ENCODE measurements at places on chromosomes 12 and 14. TPM values are rescaled to one million over a fixed set of nuclear protein-coding genes. Genes with fewer than 3 reads are reported as not detected.
A peak's percentile ranks its signal among the peaks of the same experiment; 100 is the strongest.

GRCh38 chr12:69714542-69714941, 15.4 kb upstream of the BEST3 start:
- DNase-seq = peak; percentile 15

GRCh38 chr14:18688346-18688745, 87.4 kb downstream of the OR11H12 start:
- no peak for DNase-seq

- DNase-seq = no peak
Measured at GRCh38 chr14:29528889-29529288, 398.8 kb downstream of the PRKD1 start.

- no peak for DNase-seq
Measured at GRCh38 chr14:23861666-23862065, 91.9 kb upstream of the DHRS4 start.

GRCh38 chr12:56299308-56299852, 750 bp downstream of the CS start:
- no peak for DNase-seq

- DNase-seq = no peak
Measured at GRCh38 chr12:79296871-79297270, 393.9 kb downstream of the PAWR start.

DNA sequence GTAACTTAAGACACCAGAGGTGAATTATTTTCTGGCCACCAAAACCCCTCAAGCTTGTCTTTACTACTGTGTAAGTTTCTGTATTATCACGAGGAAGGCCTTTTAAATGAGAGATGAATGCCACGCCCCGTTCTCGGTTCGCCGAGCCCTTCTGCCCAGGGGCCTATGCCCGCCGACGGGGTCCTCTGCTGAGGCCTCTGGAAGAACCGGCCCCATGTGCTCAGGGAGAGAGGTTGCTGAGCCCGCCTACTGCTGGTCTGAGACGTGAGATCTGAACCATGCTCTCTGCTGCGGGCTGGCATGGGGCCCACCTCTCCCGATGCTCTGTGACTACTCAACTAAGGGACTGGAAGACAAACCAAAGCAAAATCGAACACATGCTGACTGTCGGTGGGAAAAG, 21.0 kb downstream of the AMN start:
- DNase-seq = no peak

DNA sequence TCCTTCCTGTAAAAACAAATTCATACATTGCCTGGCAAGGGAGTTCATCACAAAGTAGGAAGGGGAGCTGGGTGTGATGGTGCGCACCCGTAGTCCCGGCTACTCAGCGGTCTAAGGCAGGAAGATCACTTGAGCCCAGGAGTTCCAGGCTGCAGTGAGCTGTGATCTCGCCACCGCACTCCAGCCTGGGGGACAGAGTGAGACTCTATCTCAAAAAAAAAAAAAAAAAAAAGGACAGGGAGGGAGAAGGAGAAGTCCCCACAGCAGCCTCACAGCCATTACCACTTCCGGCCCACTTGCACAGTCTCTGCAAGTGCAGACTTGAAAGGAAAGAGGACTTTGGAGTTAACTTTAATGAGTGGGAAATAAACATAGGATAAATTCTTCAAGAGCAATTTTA, 121.0 kb downstream of the FBXL14 start:
- no peak for DNase-seq

GRCh38 chr12:111093428-111094142, 173.2 kb upstream of the MYL2 start:
- no peak for DNase-seq

- no peak for DNase-seq
Measured at GRCh38 chr12:49375406-49375805, 8.1 kb downstream of the SPATS2 start.

- peak; percentile 8 for DNase-seq
Measured at GRCh38 chr12:63103494-63104131, 47.4 kb downstream of the AVPR1A start.

- no peak for DNase-seq
Measured at GRCh38 chr12:88144546-88145468, 2.7 kb downstream of the TMTC3 start.

GRCh38 chr12:102965281-102966155, 8.0 kb downstream of the ASCL1 start:
- DNase-seq = peak; percentile 61

DNA sequence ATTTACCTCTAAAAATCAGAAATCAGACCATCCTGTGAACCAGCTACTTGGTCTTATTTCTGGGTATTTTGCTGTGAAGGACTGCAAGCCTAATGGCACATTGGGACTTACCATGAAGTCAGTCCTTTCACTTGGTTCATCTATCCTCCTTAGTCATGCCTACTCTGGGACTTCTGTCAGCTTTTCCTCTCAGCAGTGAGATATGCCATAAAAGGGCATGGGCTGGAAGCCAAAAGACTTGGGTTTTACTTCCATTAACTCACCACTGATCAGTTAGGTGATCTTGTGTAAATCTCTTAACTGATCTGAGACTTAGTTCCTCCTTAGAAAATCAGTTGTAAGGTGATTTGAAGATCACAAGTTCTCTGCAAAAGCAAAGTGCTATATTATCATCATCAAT, 116.5 kb downstream of the PAH start:
- DNase-seq = no peak

DNA sequence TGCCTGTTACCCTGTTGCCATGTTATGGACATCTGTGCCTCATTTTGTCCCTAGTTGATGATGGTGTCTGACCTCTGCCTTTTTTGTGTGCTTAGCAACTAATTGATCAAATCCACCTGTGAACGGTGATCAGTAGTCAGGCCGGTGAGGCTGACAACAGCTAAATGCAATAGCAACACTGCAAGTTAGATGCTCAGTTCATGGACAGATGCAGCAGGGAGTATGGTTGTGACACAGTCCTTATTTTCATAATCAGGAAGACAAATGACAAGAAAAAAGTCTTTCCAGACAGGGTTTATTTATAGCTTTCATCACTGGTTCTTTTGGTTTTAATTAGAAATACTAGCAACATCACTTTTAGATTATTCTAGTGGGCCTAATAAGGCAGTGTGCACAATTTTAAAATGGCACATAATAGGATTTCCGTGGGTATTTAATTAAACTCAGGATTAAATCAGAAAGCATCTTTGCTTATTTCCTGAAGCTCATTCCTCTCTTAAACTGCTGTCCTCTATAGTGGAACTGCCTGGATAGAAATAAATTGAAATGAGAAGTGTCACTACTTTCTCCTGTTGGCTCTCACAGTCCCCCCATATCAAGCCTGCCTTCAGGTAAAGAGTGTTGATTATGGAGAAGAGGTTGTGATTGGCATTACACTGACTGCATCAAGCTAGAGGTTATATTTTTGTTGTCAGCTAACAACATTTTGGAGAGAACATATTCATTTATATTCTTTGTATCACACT, 281.1 kb upstream of the NAV3 start:
- no peak for DNase-seq

DNA sequence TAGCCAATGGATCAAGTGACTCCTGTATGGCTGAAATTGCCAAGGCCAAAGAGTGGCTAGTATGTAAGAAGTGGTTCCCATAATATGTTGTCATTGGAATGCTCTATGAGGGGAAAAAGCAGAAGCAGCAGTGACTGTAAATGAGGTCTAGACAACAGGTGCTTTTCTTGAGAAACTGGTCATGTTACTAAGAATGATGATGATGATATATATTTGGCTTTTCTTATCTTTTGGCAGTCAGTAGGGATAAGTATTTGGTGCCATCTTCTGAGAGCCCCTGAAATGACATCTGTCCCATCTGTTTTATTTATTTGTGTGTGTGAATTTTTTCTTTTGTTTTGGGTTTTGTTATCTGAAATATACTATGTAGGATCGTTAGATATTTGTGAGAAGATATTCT, 141.7 kb downstream of the SYT1 start:
- no peak for DNase-seq

- DNase-seq = no peak
Measured at GRCh38 chr12:132307976-132308852, 21.2 kb downstream of the GALNT9 start.

- DNase-seq = no peak
Measured at GRCh38 chr12:1448336-1448735, 146.0 kb downstream of the FBXL14 start.

DNA sequence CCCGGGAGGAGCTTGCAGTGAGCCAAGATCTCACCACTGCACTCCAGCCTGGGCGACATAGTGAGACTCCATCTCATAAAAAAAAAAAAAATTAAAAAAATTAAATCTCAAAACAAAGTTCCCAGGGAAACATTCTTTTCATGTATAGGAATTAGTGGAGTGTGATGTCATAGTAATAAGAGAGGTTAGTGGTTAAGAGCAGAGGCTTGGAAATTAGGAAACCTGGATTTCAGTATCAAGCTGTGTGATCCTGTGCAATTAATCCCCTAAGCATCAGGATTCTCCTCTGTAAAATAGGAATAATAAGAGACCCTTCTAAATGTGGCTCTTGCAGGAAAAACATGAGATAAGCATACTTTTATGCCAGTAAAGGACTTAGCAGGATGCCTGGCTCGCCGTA, 3.1 kb upstream of the TXNRD1 start:
- DNase-seq = no peak

DNA sequence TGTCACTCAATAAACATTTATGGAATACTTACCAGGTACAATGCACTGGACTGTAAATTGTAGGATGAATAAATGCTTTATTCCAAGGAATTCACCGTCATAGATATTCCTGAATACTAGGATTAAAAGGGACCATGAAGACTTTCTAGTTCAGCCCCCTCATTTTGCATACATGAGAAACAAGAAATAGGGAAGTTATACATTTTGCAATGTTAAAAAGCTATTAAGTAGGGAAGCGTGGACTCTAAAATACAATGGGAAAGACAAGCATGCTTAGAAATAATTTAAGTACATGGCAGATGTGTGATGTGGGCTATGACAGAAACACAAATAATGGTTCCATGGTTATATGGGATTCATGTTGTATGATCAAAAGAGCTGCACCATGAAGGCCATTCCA, 89.4 kb upstream of the SYT10 start:
- DNase-seq = no peak

DNA sequence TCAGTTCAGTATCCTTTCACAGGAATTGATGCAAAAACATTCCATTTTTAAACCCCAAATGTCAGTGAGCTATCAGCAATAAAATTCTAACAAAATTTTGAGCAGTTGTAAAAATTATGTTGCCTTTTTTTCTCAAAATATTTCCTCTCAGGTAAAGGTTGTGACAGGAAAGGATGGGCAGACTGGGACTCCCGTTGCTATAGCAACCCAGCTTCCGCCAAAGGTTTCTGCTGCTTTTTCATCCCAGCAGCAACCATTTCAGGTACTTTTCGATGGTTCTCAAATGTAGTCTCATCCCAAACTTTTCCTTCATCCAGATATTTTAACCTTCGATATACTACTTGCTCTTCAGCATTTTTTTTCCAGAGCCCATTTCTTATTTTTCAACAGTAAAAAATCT, 13.6 kb downstream of the EP400 start:
- no peak for DNase-seq

GRCh38 chr14:73753124-73753886, 39.1 kb upstream of the PNMA1 start:
- DNase-seq = peak; percentile 64

DNA sequence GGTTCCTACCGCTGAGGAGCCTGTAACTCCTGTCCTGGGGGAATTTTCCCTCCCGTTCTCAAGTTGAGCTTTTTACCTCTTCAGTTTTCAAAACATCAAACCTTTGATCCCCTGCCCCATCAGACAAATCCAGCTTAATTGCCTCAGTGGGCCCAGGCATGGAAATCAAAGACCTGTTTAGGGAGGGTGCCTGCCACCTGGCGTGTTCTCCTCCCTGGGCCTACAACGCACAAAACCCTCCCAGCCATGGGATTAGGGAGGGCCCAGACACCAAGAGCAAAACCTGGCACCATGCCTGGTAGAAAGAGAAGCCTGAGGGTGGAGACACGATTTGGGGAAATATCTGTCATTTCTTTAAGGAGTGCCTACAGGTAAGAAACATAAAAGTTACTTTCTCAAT, 672.9 kb downstream of the BCL11B start:
- DNase-seq = no peak

DNA sequence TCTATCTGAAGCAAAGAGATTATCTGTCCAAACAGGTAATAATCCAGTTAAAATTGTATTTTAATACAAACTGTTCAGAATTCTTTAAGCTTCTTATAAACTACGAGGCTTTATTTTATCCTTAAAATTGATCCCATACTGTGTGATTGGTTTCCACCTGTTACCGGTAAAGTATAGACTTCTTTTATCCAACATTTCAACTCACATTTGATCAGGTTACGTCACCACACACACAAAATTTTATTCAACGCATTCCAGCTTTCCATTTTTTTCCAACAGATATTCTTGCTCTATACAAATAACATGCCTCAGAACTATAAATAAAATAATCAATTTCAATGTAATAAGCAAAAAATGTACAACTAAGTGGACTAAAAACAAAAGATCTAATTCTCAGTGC, 4.5 kb downstream of the NOVA1 start:
- DNase-seq = no peak

DNA sequence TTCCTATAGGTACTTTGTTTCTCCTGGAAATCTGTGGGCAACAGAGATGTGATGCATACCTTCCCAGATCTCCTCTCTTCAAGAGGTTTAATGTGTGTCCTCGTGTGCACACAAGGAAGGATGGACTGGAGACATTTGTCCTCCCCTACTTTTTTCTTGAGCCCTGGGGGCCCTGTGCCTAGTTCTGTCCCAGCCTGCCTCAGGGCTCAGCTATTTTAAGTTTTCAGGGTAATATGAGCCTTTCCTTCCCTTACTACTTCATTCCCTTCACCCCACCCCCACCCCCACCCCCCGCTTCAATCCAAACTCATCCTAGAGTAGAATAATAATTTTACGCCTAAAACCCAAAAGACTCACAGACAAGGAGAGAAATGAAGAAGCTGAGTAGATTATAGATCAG, 446 bp downstream of the STAC3 start:
- no peak for DNase-seq

- DNase-seq = peak; percentile 95
Measured at GRCh38 chr12:50057000-50057841, at the start of gene ASIC1. TSS of gene ASIC1 (plus strand) at chr12:50057596. CDS start at chr12:50058767, 1,171 bp downstream.

MYF5 gene
- not detected for polyA plus RNA-seq

RIPK3 gene
- not detected for polyA plus RNA-seq

WNT1 gene
- not detected for polyA plus RNA-seq

FSCB gene
- not detected for polyA plus RNA-seq

ZDHHC22 gene
- polyA plus RNA-seq = 0.03 TPM

ASPG gene
- polyA plus RNA-seq = not detected

MAP3K9 gene
- polyA plus RNA-seq = 2.0 TPM

GLIPR1L2 gene
- polyA plus RNA-seq = 0.24 TPM

LRFN5 gene
- polyA plus RNA-seq = not detected

CCDC184 gene
- 4.2 TPM for polyA plus RNA-seq

HOXC9 gene
- 1.2 TPM for polyA plus RNA-seq

KRT74 gene
- polyA plus RNA-seq = not detected

CLEC1B gene
- not detected for polyA plus RNA-seq

NOS1 gene
- polyA plus RNA-seq = 0.02 TPM

LRRC43 gene
- 1.4 TPM for polyA plus RNA-seq

GPD1 gene
- polyA plus RNA-seq = 0.26 TPM

ACSM4 gene
- polyA plus RNA-seq = not detected

PDE3A gene
- 0.67 TPM for polyA plus RNA-seq

DTX1 gene
- polyA plus RNA-seq = 0.72 TPM

NGB gene
- polyA plus RNA-seq = not detected

GAS2L3 gene
- polyA plus RNA-seq = 1.6 TPM
